ENCODE measurements at places on chromosomes 3 and 15.

DNA sequence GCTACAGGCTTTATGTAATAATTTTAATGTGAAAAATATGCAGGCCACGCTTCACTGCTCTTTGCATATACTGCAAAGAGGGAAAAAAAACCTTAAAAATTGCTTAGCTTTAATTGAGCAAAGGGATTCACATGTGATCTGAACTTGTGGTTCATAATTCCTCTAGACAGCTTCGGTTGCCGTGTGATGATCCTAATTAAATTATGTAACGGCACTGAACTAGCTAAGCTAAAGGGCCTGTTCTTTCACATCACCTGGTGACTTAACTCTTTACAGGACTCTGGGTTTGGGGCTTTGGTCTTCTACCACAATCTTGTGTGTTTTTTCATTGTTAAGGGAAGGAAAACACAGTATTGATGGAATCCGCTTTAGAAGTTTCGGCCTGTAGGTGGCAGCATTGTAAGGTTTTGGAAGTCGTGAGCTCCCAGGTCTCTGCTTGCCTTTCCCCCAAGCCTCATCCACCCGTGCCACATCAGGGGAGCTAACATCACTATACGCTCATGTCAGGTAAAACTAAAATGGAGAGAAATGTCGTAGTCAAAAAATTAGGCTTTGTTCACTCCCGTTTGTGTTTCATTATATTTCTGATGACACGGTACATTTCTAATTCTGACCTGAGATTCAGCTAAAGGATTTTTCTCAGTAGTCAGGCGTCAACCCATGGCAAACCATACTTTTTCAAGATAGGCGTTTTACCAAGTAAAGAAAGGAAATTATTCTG, 205.6 kb upstream of the DPH6 start:
- DNase-seq = peak; percentile 86

DNA sequence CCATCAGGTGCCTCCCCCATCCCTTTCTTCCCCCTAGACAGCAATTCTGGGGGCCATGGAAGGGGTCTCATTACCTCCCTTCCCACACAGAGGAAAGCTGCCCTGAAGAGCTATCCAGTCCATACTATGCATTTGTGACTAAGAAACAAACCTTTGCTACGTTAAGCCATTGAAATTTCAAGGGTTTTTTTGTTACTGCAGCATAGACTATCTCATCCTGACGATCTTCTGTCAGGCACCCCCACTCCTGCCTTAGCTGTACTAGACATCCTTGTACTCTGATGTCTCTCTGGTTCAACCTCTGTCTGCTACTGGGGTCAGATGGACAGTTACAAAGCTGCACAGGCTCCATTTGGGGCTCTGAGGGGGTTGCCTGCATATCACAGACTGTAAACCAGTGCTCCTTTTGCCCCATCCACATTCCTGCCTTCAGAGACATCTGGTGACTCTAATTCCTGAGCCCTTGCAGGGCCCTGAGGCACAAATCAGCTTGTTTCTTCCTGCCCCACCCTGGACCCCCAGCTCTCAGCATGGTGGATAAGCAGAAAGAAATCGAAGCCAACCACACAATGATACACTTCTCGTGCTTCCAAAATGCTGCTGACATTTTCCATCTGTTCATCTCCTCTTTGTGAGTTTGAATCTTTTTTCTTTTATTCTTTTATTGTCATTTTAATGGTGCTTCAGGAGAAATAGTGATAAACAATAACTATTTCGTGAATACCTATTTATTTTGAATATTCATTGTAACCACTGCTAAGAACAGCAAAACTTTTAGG, 21.6 kb upstream of the NSMCE3 start:
- no peak for DNase-seq

GRCh38 chr15:72306211-72306785, 13.7 kb downstream of the CELF6 start:
- DNase-seq = no peak

- DNase-seq = peak; percentile 59
These were observed 144.3 kb downstream of the EEFSEC start for GRCh38 chr3:128297401-128298138.

- DNase-seq = no peak
These were observed 246.5 kb downstream of the PDZRN3 start for GRCh38 chr3:73378207-73378606.

DNA sequence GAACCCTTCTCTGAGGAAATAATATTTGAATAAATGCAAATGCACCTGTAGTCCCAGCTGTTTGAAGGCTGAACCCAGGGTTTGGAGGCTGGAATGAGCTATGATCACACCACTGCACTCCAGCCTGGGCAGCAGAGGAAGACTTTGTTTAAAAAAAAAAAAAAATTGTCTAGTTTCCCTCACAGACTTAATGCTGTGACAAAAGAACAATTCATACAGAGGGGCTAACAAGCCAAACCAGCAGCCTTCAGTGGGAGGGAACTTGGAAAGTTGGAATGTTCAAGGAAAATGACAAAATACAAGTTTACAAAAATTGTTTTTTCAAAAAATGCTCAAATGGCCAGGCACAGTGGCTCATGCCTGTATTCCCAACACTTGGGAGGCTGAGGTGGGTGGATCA, 228.0 kb upstream of the CGNL1 start:
- DNase-seq = no peak

DNA sequence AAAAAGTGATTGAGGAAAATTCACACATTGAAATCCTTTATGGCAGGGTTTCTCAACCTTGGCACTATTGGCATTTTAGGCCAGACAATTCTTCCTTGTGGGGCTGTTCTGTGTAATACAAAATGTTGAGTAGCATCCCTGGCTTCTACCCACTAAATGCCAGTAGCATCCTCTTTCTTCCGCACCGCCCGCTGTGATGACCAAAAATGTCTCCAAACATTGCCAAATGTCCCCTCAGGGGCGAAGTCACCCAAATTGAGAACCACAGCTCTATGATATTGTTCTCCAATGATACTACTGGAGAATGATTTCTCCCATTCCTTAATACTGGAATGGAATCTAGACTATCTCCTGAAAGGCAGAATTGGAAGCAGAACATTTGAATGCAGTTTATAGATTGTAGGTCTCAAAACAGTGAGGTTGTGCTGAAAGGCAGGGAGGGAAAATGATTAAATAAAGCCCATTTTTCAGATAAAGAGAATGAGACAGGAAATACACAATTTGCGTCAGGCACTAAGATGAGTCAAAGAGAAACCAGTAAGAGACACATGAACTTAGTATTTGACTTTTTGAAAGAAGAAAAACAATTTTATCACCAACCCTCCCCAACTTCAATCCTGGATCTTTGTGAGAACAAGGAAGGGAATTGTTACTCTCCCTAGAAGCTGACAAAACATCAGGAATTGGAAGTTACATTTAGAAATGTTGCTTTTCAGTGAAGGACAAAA, 101.6 kb upstream of the TNIK start:
- DNase-seq = no peak

- no peak for DNase-seq
These were observed 79.9 kb upstream of the CADPS start for GRCh38 chr3:62955126-62955525.

DNA sequence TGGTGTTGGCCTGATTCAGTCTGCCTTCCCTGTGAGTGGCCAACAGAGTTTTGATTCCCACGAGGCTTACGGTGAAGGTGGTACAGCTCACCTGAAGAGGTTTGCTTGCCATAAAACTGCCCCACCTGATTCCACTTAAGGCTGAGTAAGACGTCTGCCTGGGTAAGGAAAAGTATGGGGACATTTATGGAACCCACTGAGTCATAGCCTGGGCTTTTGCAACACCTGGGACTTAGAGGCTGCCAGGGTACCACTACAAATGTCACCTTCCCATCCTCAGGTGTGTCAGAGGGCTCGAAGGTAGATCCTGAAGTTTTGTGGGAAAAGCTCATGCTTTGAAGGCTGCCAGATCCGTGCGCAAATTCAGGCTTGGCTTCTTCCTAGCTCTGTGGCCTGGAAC, 56.9 kb upstream of the SLCO2A1 start:
- DNase-seq = no peak

GRCh38 chr3:77456431-77456830, 416.5 kb downstream of the ROBO2 start:
- DNase-seq = no peak

DNA sequence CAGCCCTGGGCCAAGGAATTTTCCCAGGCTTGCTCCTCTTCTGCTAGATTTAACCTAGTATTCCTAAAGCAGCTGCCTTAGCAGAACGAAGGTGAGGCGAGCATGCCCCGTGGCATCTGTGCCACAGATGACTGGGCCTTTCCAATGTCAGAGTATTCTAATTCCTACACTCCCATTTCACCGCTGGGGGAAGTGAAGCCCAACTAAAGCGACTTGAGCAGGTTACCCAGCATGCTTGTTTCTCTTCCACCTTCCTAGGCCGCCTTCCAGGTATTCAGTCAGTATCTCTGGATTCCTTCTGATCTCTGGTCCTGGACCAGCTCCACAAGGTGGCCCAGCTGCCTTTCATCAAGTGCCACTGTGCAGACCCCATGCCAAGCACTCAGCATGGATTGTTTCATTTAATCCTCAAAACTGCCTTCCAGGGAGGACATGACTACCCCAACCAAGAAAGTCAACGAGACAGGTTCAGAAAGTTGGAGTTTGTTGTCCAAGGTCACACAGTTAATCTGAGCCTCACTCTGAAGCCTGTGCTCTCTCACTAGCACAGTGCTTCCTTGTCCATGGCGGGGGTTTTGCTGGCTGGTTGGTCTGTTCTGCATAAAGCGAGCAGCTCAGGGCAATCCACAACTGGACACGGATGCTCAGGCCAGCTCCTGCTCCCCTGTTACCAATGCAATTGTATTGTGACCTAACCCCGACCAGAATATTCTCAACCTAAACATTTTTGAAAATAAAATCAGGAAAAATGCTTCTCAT, 15.1 kb downstream of the MYO5C start:
- no peak for DNase-seq

DNA sequence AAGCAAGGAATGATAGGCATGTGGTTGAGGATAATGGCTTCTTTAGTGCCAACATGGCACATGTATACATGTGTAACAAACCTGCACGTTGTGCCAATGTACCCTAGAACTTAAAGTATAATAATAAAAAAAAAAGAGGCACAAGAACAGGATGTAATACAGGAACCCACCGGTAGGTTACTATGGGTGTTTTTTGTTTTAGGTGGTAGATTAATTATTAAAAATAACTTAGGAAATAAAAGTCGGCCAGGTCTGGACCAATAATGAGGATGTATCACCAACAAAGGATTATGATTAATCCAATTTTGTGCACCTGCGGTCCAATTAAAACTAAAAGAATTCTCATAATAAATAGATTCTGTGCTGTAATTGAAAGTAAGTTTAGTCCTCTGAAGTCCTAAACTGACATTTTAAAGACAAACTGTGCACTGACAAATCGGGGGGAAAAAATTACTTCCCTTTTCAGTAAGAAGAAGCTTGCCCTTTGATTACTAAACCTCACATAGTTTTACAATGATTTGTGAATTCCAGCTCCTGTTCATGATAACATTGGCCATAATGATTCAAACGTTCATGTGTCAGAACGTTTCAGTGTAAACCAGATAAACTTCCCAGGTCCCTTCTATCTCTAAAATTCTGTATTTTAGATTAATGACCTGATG, 62.2 kb downstream of the CASR start:
- peak; percentile 22 for DNase-seq

GRCh38 chr3:59271971-59272370, 222.1 kb upstream of the CFAP20DC start:
- DNase-seq = no peak

DNA sequence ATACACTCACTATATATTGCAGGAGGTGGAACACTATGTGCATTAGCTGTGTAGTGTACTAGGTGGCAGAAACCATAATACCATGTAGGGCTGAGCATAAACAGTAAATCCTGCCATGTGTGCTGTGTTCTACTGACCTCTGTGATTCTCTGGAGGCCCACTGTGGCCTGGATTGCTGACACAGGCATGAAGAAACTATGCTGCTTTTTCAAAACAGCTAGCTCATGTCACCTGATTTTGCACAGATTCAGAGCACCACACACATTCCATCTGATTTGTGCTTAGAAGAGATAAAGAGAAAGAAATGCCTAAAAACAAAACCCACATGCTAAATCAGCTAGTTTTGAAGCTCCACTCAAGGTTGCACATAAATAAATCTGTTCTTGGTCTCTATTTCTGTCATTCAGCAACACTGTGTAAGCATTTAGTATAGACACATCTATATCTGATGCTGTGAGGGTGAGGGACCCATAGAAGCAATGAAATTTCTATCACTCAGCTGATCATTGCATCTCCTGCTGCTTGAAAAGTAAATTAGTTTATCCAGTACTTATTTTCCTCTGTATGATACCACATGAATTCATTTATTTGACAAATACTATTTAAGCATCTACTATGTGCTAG, 1007.7 kb upstream of the SEMA6D start:
- DNase-seq = no peak

DNA sequence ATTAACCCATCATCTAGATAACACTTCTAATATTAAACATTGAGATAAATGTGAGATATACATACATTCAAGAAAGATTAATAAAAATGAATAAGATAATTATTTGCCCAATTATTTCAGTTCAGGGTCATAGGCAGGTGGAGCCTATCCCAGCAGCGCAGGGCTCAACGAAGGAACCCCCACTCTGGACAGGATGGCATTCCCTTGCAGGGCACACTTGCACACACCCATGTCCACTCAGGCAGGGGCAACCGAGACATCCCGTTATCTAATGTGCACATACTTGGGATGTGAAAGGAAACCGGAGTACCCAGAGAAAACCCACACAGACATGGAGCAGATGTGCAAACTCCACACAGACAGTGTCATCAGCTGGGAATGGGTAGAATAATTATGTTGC, 175.4 kb upstream of the CMC1 start:
- DNase-seq = no peak

DNA sequence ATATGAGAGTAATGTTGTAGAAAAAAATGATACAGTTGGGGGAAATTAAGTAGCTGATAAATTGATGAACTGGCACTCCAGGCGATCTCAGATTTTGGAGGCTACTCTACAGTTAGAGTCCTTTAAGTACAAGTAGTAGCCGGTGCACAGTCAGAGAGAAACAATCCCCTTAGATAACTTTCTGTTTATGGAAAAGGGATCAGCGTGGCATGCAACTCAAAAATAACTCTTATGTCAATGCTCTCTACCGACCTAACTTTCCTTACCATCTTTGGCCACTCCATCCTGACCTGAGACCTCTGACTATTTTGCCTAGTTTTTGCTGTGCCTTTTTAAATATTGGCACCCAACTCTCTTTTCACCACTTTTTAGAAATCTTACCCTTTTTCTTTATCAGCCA, 299.6 kb downstream of the UNC13C start:
- no peak for DNase-seq

GRCh38 chr15:82021992-82022391, 23.8 kb downstream of the MEX3B start:
- peak; percentile 18 for DNase-seq

DNA sequence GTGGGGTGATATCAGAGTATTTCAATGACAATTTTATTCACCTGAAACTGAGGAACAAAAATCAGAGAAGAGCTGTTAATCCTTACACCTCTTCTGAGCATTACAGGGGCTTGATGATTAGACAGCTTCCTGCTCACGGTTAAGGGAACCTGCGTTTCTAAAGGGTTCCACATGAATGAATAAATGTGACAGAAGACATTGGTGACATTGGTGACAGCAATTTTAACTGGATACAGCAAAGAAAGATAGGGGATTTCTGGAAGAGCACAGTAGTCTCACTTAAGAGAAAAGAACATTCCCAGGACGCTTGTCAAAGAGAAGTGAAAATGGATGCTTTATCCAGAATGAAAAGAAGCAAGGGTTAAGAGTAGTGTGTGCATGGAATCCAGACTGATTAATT, 235.9 kb upstream of the CNTN3 start:
- no peak for DNase-seq

All from HT-29 (cell line).